Kidney glomerular epithelial cell (primary cell): ENCODE measurements at places on chromosomes 5 and 9.

- DNase-seq: peak; percentile 95
Observed at GRCh38 chr9:6008169-6008979, 7.0 kb downstream of the RANBP6 start.

GRCh38 chr9:131621551-131622358 is 76.4 kb downstream of the PRRT1B start:
- no peak for DNase-seq

GRCh38 chr9:23556459-23556858 is 269.6 kb downstream of the ELAVL2 start:
- no peak for DNase-seq

DNA sequence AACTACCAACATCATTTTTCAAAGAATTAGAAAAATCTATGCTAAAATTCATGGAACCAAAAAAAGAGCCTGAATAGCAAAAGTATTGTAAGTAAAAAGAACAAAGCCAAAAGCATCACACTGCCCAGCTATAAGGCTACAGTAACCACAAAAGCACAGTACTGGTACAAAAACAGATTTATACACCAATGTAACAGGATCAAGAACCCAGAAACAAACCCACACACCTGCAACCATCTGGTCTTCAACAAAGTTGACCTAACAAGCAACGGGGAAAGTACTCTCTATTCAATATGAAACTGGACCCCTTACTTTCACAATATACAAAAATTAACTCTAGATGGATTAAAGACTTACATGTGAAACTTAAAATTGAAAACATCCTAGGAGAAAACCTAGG is 94.2 kb upstream of the TARS1 start:
- no peak for DNase-seq

DNA sequence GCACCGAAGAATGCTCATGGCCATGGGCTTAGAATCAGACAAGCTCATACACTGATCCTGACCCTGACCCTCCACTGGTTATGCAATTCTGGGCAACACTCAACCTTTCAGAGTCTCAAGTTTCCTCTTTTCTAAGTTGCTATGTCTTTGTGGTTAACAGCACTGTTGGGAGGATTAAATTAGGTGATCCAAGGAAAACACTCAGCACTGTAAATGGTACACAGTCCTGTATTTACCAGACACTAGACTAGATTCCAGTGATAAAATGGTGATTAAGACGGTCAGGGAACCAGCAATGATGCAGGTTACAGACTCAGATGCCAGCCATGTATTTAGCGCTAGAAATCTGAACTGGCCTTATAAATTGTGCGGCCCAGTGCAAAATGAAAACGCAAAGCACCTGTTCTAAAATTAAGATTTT is 8.1 kb downstream of the ARL15 start:
- DNase-seq: no peak

GRCh38 chr9:121584421-121584820 is 67.0 kb upstream of the DAB2IP start:
- no peak for DNase-seq

- peak; percentile 39 for DNase-seq
Observed at GRCh38 chr5:95631255-95631958, 11.5 kb downstream of the GPR150 start.

DNA sequence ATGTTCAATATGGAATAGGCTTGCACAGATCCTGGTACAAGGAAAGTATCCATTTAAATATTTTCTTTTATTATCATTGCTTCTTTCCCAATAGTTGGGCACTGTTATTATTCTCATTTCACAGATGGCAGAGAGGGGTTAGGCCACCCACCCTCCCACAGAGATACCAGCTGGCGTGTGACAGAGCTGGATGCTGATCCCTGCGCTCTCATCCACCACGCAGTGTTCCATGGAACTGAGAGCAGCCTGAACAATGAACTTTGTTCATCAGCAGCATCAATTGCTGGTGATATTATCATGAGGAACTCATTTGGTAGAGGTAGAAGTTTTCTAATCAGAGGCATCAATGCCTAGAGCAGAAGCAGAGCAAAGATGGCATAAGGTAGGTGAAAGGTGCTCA is 227.9 kb downstream of the ESM1 start:
- DNase-seq: no peak

DNA sequence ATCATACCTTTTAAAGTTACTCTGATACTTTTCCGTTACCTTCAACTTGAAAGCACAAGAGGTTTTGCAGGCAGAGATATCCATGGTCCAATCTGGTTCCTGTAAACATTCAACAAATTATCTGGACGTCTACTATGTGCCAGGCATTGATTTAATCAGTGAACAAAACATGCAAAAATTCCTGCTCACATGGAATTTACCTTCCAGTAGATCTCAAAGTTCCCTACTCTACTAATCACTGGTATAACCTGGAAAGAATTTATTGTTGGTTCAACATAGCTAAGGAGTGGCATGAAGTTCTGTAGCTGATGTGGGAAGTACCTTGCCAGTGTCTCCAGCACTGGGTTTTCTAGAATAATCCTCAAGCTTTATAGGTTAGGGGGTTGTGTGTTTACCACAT is 9.8 kb downstream of the OCLN start:
- DNase-seq: peak; percentile 41

- DNase-seq: no peak
Observed at GRCh38 chr9:13596383-13596970, 317.0 kb upstream of the MPDZ start.

GRCh38 chr9:4225291-4226028 is 74.4 kb downstream of the GLIS3 start:
- peak; percentile 97 for DNase-seq

DNA sequence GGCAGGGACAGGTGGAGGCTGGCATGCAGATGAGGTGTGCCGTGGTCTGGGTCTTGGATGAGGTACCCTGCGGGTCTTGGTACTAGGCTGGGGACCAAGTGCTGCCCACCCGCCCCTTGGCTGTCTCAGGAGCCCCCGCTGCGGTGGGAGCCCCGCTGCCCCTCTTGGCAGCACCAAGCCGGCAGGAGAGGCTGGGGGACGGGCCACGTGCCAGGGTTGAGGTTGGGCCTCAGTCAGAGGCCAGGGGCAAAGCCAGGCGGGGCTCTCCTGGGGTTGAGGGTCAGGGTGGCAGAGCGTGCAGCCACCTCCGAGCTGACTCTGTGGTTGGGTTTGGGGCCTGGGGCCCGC is 2.0 kb downstream of the CARD9 start:
- no peak for DNase-seq

GRCh38 chr5:128343168-128343567 is 194.9 kb downstream of the FBN2 start:
- no peak for DNase-seq

GRCh38 chr5:179345183-179345432 is 153 bp downstream of the ADAMTS2 start:
- DNase-seq: no peak

GRCh38 chr9:69945671-69946141 is 97.9 kb upstream of the MAMDC2 start:
- DNase-seq: no peak

- no peak for DNase-seq
Observed at GRCh38 chr5:142239394-142240159, 85.2 kb downstream of the SPRY4 start.

DNA sequence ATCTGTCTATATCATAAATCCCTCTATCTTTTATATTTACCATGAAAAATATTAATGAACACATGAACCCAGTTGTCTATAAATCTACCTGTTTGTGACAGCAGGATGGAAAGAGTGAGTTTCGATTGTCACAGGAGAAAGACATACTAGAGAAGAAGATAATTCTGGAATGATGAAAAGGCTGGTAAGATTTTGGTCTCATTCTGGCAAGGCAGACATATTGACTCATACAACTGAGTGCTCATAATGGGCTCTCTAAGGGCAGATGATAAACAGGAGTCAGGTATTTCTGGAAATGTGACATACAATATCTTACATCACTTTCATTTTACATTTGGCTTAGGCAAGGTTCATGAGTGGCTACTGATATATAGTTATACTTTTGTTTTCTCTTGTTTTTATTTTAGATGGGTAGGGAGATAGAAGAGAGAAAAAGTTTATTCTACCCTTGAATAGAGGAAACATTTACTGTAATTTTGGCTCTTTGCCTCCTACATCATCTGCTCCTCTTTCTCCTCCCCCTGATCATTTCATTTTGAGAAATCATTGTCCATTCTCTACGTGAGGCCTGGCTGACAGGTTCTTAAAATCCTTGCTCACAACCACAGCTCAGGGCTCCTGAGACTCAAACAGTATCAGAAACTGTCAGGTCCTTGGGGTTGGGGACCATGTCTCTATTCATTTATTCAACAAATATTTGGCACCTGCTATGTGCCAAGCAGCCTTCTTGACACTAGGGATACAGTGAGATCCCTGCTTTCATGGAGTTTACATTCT is 14.4 kb downstream of the ELOVL7 start:
- no peak for DNase-seq

- no peak for DNase-seq
Observed at GRCh38 chr5:68459810-68460139, 244.2 kb downstream of the PIK3R1 start.

DNA sequence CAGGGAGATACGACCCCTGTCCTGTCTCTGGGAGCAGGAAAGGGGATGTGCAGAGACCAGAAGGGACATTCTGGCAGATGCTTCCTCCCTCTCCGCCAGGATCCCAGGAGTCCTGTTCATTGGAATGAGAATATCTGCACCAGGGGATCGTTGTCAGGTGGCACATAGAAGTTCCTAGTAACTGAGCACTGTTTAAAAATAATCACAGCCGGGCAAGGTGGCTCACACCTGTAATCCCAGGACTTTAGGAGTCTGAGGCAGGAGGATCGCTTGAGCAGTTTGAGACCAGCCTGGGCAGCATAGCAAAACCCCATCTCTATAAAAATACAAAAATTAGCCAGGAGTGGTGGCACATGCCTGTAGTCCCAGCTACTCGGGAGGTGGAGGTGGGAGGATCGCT is 12.3 kb downstream of the SARDH start:
- no peak for DNase-seq

DNA sequence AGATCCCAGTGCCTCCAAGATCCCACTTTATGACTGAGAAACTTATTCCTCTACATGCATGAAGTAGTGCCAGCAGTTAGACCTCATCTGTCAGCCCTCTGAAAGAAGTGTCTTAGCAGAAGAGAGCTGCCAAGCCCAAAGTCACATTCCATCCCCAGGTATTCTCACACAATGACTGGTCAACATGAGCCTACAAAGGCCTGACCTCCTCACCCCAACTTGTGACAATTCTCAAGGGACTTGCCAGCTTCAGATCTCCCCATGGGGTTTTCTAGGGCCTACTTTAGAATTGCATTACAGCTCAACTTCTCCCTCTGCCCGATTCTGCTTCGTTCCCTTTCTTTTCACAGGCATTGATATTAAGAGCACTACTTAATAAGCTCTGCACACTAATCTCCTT is 393.8 kb upstream of the SLC30A5 start:
- no peak for DNase-seq

DNA sequence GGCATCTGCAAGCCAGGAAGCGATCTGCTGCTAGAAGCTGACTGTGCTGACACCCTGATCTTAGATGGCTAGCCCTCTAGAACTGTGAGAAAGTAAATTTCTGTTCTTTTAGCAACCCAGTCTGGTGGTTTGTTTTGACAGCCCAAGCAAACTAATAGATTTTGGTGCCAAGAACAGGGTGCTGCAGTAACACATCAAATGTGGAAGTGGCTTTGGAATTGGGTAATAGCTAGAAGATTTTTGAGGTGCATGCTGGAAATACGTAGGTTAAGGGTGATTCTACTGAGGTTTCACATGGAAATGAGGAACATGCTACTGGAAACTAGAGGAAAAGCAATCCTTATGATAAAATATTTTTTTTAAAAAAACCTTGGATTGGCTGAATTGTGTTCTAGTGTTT is 153.5 kb upstream of the SH3GL2 start:
- DNase-seq: no peak

DNA sequence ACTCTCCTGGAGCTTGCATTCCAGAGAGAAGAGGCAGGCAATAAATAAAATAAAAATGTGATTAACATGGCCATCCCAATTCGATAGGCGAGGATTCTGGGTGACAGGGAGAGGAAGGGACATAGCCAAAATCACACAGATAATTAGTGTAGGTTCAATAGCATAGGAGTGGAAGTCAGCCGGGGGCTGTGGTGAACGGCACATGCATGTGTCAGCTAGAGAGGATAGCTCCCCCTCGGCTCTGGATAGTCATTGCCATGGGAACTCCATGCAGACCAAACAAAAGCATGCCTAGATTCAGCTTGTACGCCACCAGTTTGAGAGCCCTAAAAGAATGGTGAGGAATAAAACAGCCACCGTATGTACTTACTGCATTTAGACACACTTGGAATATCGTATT is 223.5 kb downstream of the GRIA1 start:
- DNase-seq: no peak
